ENCODE measurements at places on chromosomes 4 and X.
A peak's percentile ranks its signal among the peaks of the same experiment; 100 is the strongest.

DNA sequence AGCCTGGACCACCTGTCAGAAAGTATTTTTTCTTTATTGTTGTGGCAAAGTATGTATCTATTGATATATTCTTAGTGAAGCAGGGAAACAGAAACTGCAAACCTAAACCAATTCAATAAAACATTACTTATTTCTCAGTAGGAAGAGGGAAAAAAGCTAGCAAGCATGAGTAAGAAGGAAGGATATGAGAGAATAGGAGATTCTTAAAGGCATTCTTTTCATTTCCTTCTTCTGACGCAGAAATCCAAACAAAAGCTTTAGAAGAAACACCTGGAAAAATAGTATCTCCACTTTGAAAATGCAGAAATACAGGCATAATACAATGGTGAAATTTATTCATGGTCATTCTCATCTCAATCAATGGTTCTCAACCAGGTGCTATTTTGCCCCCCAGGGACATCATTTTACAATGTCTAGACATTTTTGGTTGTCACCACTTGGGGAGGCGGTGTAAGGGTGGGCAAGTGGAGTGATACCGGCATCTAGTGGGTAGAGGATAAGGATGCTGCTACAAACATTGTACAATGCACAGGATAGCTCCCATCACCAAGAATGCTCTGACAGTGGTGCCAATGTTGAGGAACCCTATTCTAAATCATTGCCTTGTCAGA is 21.7 kb upstream of the ATXN3L start:
- no peak for DNase-seq

DNA sequence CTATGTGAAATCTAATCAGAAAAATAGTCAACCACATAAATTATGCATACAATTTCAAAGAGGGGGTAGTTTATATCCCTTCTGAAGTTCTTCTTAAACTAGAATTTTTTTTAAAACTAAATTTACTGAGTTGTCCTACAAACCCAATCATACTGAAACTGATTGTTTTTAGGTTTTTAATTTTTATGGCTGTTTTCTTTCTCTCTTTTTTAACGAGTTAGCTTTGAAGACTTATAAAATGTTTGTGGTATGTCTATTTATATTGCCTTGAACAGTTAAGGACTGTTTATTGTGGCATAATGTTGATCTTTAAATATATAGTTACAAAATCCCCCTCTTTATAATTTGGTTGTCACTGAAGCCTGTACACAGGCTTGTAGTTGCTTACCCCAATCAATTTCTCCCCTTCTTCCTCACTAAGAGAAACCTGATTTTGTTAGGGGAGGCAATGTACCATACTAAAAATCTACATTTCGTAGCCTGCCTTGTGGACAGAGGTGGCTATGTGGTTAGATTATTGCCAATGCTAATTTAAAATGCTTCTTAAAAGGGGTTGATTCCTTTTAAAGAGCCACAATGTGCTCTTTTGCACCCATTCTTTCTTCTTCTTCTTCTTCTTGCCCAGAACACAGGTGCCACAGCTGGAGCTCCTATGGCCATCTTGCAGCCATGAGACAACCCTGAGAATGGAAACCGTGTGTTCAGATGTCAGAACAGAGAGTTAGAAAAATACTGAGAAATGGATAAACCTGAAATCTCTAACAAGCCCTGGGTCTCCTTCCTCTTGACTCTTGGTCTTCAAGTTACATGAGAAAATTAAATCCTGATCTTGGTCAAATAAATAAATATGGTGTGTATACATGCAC is 102.7 kb upstream of the ZNF827 start:
- no peak for DNase-seq

GRCh38 chr4:53281438-53281837 is 84.4 kb downstream of the SCFD2 start:
- DNase-seq = no peak

DNA sequence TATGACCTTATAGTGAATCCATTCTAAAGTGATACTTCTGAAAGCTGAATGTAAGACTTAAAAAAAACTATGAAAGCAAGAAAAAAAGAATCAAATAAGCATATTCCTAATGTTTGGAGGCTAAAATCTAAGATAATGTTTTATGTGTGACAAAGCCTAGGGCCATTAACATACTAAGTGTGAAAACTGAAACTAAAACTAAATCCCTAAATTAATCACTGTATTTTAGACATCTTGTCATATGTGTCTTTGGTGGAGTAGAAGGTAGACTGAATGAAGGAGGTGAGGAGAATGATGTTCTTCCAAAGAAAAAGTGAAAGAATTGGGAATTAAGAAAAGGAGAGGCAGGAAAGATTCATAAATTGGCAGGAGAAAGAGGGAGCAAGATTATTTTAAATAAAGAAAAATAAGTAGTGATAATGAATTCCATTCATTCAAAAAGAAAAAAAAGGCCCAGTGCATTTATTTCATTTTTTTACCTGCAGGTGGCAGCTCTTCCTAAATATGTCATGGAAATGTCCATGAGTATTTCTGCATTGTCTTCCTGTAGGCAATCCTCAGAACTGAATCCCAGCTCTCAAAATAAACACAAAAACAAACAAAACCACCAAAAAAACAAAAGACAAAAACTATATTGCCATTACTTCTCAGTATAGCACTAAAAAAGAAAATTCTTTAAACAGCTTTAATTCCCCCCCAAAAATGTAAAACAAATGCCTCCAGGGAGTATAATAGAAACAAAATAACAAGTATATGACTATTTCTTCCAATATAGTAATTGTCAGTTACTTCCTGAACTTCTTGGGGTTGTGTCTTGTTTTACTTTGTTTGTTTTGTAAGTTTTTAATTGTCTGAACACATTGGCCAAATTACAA is 17.0 kb upstream of the AP1AR start:
- no peak for DNase-seq

DNA sequence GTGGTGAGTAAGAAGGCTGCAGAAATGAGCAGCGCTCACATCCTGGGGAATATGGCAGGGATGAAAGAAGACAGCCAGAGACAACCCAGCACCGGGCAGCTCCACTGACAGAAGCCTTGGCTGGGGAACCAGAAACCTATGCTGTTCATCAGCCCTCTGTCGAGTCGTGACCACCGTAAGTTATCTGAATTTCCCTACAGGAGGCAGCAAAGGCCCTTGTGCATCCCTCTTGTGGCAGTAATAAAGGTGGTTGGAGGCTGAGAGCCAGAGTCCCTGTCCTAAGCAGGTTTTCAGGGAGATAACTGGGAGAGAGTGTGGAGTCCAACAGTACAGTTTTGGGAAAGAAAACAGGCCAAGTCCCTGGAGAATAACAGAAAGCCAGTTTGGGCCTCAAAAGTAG is 194.0 kb upstream of the BOD1L1 start:
- DNase-seq = no peak

DNA sequence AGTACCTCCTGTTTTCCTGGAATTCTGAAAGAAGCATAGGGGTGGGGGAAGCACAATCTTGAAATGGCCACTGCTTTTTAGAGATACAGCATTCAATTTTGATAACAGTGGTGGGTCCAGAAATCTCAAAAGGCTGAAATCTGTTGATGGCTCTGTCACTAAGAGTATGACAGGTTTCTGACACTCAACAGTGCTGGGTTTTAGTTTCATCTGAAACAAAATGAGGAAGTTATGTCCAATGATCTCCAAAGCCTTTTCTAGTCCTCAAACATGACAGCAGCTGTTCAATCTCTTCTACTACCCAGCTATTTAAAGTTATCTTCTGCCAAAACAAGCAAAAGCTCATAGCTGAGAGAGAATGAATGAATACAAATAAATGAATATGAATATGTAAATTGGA is 110.5 kb downstream of the IL1RAPL1 start:
- no peak for DNase-seq

DNA sequence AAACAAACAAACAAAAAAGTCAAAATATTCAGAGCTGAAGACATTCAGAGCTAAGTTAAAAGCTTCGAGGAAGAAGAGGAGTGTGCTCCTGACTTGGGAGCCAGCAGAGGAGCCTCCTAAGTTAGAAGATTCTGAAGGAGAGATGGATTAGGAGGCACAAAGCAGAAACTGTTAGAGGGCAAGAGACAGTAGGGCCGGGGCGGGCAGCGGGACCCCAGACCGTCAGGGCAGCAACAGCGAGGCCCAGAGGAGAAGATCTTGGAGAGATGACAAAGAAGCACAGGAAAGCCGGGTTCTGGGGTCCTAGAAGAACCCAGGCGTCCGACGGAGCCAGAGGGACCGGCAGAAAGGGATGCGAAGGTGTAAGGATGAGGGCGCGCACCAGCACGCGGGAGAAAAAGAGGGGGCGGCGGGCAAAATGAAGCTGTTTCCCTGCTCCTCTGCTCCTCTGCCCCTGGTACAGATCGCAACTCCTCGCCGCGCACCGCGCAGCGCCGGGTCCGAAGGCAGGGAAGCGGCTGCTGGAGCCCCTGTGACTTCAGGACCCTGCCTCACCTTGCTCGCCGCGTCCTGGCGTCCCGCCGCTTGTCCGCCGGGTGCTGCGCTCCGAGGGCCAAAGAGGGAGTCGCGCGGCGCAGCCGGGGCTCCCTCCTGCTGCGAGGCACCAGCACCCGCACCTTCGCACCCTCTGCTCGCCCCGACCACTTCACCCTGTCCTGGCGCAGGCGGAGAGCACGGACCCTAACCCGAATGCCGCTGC is 477 bp downstream of the KLHL13 start:
- DNase-seq = no peak

DNA sequence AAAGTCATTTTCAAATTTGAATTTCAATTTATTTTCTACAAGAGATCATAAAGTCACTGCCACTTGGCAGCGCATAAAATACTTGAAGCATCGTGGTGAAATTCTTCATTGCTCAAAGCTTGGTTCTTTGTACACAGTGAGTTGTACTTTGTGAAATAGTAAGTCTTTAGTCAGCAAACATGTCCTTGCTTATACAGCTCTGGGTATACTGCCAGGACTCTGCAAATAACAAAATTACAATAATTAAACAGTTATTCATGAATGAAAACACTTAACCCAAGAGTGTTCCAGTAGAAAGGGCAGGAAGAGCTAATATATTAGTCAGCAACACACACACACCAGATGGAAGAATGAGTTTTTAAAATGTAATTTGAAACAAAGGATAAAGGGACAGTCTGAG is 1300.9 kb upstream of the DIAPH2 start:
- peak; percentile 50 for DNase-seq

- DNase-seq = no peak
Observed at GRCh38 chrX:149372866-149373265, 132.2 kb downstream of the IDS start.
